ENCODE measurements at places on chromosomes 7 and 10.

DNA sequence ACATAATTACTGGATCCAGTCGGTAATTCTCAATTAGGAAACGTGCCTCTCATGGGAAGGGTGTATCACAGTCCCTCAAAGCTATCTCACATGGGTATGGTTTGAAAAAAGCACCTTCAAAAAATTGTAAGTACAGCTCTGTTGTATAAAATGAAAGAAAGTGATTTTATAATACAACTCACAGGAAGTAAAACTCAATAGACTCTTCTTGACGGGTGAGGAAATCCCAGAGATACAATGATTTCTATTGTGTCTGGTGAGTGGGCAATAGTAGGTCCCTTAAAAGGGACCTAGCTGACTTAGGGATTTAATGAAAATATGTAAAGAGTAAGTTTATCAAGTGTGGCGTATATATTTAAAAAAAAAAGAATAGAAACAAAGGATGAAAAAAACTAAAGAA lies 27.0 kb downstream of the TASOR2 start:
- no peak for DNase-seq

GRCh38 chr7:93843260-93843659 lies 47.3 kb downstream of the TFPI2 start:
- no peak for DNase-seq

GRCh38 chr10:22715290-22715625 lies 880 bp upstream of the PIP4K2A start:
- no peak for DNase-seq

DNA sequence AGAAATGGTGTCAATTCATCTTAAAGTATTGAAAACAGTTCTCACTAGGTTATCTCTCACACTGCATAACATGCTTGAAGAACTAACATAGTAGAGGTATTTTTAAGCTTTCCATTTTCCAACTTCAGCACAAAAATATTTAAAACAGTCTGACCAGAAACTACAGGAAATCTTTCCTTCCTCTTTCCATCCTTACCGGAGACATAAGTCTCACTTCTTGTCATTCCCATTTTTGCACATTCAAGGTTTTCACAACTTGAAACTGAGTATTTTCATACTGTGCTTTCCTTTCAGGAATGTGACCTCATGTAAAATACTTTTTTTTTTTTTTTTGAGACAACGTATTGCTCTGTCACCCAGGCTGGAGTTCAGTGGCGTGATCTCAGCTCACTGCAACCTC lies 45.2 kb downstream of the ARHGAP12 start:
- no peak for DNase-seq

DNA sequence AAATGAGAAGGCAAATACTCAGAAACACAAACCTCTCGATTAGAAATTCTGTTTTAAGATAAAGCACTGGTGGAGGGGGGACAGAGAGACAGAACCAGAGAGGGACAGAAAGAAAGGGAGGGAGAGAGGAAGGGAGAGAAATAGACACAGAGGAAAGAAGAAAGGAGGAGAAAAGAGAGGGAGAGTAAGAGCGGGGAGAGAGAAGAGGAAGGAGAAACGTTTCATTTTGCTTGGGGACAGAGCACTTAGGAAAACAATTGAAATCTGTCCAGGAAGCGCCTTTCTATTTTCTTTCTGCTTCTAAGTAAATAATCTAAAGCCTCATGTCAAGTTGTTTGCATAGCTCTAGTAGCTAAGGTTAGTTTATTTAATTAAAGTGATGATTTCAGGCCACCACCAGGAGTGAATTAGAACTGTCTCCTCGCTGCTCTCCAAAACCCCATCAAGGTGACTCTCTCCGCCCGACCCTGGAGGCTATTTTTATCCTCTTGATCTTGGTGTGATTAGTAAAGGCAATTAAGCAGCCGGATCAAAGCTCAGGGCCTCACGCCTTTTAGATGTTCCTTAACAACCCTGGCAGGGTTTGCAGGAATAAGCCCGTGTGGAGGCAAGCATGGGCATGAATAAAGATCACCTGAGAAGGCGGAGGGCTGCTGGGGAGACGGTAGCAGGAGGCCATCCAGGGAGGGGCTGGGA lies 73.4 kb upstream of the INSIG1 start:
- no peak for DNase-seq

DNA sequence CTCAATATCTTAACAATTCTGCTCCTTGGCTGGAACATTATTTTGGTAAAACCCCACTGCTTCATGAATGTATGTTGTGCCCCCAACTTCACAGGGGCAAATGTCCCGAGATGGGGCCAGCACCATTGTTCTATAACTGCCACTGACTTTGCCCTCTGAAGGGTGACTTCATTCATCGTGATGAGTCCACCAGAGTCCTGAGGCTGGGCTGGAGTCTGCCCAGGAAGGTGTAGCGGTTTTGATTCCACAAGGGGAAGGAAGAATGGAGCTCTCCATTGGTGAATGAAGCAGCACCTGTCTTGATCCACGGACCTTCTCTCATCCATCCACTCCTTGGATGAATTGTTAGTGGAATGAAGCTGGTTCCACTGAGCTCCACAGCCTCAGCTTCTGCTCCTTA lies 18.4 kb downstream of the AKR1B1 start:
- no peak for DNase-seq

DNA sequence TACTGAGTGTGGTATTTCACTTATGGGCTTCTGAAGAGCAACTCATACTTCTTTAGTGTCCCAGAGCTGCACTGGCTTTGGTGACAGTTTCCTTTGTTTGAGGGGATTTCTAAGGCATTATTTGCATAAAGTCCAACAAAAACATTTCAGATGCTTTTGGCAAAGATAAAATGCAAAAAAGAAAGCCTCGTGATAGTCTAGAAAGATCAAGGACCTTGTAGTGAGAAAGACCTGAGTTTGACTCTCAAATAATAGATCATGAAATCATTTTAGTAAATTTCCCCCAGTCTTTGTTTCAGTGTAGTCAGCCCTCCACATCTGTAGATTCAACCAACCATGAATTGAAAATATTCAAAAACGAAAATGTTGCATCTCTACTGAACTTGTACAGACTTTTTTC lies 107.4 kb downstream of the EEPD1 start:
- no peak for DNase-seq

DNA sequence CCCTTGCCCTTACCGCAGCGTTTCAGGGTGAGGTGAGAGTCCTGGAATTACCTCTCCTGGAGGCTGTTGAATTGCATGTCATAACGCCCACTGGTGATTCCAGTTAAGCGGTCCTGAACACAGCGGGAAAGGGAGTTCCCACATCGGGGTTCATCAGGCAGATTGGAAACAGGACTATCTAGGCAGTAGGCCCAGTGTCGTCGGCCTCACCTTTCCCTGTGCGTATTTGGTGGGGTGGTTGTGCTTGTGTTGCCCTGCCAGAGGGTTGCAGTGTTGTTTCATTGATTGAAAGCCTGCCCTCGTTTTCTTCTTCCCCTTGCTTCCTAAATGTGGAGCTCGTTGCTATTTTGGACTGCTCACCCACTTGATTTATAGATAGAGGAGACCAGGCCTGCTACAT lies 10.6 kb upstream of the SUN1 start:
- no peak for DNase-seq

- DNase-seq: no peak
Measured at GRCh38 chr7:64951250-64951848, 39.5 kb downstream of the ZNF117 start.

DNA sequence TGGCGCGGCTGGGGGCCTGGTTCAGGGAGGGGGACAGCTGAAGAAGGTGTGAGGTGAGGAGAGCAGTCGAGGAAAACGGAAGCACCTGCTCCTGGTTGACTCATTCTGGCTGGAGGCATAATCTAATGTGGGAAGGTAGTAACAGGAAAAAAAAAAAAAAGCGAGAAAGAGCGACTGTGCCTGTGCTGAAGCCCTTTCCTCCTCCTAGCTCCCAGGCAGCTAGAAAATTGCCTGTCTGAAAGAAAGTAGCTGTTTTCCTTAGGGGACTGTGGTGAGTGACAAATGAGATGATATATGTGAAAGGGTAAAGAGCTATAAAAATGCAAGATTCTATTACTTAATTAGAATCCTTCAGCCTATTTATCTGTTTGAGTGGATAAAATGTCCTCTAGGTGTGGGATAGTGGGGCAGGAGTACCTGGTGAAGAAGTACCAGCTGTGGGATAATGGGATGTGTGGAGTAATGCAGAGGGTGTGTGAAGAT lies 4.9 kb upstream of the MEST start:
- DNase-seq: no peak

- no peak for DNase-seq
Measured at GRCh38 chr7:142094861-142095260, 16.7 kb upstream of the MGAM2 start.

DNA sequence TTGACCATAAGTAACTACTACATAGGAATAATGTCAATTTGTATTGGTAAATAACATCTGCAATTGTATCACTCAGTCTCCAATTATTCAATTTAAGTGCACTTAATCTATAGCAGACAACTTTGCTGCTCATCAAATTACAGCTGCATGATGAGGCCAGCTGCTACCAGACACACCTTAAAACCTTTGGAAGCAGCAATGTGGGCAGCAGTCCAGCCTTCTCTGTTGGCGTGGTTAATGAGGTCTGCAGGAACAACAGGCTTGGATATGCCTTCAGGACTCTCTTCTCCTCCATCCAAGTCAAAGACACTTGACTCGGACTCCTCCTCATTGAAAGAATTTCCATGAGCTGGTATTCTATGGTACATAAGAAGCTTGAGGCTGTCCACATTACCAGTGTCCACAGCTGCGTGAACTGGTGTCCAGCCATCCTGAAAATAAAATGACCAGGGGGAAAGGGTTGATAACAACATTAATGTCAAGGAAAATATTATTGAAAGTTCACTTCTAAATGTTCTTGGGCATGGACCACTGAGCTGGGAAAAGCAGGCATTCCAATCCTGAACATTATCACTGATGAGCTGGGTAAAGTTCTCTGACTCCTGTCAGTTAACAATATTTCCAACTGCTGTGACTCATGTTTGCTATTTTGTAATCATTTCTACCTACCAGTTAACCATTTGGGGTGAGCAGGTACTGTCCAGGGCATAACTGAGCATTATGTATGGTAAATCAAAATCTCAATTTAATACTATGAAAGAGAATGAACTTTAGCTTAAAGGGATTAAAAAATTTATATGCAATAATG lies 95.7 kb downstream of the CTTNBP2 start:
- no peak for DNase-seq

- no peak for DNase-seq
Measured at GRCh38 chr7:66837007-66837406, 84.0 kb upstream of the TMEM248 start.

- no peak for DNase-seq
Measured at GRCh38 chr10:21280037-21280436, 245.4 kb downstream of the SKIDA1 start.

DNA sequence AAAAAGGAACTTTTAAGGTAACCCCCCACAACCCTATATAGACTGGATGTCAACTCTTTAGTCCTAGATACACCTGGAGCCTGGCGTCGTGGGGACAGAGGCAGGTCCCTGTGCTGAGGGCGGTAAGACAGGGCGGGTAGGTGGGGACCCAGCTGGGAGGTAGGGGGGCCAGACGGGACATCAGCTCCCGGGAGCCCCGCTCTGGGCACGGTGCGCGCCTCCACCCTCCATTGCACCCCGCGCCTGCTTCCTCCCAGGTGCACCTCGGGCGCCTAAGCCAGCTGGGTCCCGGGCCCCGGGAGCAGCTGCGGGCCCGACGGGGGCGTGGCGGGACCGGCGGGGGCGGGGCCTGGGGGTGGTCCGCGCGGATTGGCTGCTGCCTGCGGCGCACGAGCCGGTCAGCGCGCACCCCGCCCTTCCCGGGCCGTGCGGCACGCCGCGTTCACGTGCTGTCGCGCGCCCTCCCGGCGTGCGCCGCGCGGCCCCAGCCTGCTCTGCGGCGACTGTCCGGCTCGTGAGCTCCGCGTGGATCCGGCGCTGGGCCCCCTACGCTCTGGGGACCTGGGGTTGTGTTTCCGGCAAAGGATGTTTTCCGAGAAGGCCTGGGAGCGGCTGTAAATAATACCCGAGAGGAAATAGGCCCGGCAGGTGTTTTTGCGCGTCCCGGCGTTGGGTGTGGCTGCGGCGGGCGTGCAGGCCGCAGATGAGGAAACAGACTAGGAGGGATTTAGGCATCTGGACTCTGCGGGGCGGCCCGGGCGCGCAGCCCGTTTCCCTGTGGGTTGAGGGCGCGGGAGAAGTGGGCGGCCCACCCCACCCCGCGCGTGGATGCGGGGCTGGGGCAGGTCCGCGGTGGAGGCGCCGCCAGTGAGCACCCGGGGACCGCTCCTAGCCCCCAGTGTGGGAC lies 39.1 kb upstream of the PFKFB3 start:
- peak; percentile 87 for DNase-seq

DNA sequence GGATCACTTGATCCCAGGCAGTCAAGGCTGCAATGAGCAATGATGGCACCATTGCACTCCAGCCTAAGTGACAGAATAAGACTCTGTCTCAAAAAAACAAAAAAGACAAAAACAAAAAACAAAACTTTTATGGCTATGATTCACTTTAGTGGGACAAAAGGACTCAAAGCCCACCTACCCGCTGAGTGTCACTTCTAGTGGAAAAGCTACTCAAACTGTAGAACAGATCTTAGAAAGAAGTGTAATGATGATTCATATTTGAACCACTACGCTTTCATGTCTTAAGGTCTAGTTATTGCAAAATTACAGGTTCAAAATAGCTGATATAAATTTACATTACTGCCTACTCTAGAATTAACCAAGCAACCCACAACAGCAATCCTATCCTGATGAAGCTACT lies 47.1 kb upstream of the OTUD1 start:
- no peak for DNase-seq

DNA sequence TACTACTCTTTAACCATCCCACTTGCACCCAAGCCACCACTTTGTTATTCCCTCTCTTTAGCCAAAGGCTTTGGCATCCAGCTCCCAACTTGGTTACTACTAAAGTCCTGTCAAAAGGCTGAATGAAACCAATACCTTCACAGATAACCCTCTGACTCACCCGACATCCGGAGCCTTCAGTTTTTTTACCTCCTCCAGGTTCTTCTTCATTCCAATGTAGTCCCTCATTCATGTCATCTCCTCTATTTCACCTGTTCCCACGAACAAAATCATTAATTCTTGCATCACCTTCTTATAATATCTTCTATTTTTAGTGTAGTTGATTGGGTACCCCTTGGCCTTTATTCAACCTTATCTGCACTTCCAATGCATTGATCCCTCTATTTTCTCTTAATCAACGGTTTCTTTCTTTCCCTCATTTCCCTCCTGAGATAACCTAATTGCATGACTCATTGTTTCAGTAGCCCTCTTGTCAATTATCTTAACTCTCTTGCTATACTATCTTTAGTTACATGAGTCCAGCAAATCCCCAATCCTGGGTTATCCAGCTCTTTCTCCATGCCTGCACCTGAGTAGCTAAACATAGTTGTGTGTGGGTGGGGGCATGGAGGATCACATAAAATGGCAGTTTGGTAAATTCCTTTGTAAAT lies 87.2 kb upstream of the COL1A2 start:
- no peak for DNase-seq

- DNase-seq: no peak
Measured at GRCh38 chr10:43160921-43161255, 22.6 kb downstream of the CSGALNACT2 start.

DNA sequence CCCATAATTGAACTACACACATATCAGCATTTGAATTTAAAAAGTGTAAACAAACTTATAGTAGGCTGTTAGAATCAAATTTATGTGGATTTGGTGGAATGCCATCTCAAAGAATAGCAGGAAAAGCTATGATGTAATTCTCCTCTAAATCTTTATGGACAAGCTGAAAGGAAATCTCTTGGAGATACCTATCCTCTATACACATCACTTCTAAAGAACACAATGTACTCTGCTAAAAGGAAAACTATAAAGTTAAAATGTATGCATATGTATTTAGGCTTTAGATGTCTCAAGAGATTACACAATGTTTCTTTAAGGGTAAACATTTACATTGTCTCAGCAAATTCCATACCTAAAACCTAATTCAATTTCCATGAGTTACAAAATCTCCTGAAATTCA lies 323.3 kb downstream of the CRPPA start:
- no peak for DNase-seq
